NCI-H1436 (cell line): ENCODE measurements at places on chromosomes 6 and 20.

DNA sequence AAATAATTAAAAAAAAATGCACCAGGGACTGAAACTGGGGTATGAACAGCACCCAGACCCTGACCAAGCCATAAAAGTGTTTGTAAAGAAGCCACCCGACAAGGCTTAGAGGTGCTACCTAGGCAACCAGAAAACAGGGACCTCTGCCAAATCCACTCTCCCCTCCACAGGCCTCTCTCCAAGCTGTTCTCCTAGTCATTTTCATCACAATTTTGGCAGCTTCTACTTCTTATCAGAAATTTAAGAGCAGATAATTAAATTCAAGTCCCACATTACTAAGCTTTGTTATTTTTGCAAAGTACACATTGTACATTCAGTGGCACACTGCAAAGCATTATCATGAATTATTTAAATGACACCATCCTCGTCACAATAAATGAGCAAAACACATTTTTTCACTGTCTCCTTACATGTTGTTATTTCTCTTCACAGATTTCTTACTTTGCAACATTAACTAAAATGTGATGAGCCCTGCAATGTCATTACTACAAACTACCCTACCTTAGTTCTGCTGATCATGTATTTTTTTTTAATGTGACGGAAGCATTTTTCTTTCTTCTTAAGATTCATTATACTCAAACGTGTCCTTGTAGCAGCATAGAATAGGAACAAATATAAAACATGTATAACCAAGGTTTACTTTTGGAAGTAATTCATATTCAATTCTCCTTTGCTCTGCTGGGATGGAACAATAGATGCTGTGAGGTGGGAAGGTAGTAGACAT lies 38.1 kb downstream of the ECT2L start:
- DNase-seq = peak; percentile 58

DNA sequence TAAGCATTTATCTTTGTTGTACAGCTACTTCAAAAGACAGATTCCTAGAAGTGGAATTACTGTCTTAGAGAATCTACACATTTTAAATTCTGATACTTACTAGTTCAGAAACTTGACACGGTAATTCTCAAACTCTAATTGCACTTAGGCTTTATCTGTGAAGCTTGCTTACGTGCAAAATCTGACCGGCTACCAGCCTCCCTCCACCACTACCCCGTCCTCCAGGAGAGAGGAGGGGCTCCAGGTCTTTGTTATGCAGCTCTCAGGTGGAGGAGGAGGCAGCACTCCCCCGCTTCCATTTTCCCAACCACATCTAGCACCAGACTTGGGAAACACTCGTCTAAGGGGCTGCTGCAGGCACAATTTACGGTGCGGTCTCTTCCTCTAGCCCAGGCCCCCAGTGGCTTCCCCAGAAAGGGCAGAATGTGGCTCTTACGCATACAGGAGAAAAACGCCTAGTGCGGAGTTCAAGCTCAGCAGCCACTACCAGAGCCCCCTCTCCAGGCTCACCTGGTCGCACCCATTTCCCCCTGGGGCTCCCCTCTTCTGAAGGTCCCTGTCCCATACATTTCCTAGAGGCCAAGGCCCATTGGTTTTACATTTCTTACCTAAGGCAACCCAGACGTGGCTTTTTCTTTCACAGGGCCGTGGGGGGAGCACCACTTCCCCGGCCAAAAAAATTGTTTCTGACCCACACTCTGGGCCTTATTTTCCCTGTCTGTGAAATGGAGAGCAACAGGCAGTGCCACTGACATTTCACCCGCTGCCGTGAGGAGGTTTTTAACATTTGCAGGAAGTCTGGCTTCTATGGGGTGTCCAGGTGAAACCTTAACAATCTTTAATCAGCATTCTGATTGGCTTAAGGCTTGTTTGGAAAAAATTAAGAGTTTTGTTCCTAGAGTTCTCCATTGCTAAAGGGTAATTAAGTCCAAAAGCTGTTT lies 1.6 kb upstream of the TGIF2 start:
- DNase-seq = no peak

GRCh38 chr6:111916747-111917146 lies 43.5 kb upstream of the FYN start:
- DNase-seq = no peak

- no peak for DNase-seq
These were observed 11.3 kb downstream of the MBOAT1 start for GRCh38 chr6:20200761-20201630.

DNA sequence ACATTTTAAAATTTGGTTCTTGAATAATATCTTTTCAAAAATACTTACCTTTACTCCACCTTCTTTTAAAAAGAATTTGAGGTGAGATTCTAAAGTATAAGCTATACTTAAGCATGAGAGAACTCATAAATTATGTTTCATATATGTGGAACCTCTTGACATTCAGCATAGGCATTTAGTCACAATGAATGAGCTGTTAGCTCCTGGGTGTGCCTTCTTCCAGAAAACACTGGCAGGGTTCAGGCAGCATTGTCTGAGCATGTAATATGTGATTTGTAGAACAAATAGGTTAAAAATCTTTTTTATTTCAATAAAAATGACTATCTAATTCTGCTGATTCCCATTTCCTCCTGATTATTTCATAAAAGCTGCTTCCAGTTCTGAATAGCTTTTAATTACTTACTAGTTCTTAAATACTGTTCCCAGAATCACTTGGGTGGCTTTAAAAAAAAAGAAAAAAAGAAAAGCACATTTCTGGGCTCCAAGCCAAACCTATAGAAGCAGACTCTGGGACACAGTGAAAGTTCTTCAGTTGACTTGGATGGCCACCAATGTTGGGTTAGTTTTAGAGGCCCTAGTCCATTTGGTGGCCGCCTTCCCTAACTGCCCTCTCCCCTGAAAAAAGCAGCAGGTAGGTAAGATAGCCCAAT lies 20.2 kb downstream of the RNF8 start:
- no peak for DNase-seq

- DNase-seq = no peak
These were observed 109.1 kb downstream of the DACT2 start for GRCh38 chr6:168210239-168211105.

DNA sequence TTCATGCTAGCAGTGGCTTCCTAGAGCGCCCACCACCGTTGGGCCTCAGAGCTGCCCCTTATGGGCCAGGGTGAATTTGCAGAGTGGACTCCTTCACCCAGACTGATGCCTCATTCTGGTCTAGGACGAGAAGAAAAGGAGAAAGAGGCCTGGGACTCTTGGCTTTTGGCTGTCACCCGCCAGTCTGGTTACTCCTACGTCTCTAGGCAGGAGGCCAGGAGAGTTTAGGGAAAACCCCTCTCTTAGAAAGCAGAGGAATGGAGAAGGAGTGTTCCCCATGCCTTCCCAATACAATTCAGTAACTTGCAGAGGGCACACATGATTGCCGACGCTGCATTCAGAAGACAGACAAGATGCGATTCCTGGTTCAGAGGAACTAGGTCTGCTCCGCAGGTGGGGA lies 70.1 kb downstream of the CDC5L start:
- no peak for DNase-seq

DNA sequence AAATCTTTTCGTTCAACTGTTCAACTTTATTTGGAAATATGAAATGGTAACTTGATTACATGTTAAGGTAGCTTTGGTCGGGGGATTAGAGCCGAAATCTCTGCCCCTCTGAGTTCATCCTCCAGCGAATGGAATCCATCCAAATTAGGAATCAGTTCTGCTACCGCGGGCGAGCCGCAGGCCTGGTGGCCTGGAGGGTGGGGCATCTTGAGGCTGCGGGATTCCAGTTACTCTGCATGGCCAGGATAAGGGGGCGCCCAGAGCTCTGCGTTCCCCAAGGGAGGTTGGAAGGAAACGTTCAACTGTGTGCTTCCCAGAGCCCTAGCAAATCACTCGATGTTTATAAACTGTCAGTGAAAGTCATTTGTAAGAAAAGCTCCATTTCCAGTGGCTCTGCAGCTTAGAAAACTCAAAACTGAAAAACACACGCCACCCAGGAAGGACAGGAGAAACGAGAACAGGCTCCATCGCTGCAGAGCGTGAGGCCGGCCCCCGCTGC lies 262.2 kb downstream of the TAF4 start:
- no peak for DNase-seq

DNA sequence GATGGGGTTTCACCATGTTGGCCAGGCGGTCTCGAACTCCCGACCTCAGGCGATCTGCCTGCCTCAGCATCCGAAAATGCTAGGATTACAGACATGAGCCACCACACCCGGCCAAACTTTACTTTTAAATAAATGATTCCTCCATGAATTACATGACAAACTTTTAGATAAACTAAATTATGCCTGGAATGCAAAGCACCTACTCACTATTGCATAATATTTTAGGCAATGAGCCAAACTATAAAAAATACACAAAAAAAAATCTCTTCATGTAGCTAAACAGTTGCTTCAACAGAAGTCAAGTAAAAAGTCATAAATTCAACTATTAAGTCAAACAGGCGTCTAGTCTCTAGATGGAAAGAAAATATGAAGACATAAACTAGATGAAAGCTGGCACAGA lies 56.5 kb downstream of the PTPRK start:
- DNase-seq = no peak

DNA sequence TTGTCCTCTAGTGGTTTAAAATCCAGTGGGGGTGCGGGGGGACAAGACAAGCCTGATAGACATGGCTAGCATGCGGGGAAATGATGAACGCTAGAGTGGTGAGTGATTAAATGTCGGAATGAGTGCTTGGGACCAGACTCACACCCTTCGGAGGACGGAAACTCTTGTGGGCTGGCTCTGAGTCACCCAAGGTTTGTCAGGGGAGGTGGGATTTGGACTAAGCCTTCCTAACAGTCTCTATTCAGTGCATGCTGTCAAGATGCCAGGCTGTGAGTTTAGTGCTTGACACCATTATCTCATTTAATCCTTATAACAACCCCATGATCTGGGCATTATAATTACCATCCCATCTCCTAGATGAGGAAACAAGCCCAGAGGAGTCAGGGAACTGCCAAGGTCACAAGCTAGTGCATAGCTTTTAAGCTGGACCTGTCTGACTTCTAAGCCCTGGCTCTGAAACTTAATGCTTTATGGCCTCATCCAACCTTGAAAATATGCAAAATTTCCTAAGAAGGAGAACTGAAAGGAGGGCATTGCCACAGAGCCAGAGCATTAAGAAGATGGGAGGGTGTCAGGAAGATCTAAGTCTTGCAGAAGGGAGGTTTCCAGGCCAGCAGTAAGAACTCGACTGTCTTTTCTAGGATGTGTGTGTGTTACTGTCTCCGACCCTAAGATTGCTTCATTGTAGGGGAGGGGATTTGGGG lies 168.7 kb upstream of the LRFN2 start:
- no peak for DNase-seq

DNA sequence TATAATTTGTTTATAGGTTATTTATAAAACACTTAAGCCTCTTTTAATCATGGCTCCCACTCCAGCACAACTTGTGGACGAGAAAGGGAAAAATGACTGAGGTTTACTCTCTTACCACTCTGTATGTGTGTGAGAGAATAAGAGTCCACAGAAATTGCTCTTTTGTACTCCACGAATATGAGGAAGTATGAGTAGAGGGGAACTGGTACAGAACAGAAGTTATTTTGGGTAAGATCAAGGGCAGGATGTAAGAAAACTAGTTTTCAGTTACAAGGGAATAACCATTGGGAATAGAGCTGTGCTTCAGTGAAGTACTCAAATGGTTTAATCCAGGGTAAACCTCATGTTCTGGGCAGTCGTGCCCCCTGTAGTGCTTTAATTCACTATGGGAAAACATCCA lies 72.6 kb downstream of the REV3L start:
- no peak for DNase-seq

- peak; percentile 86 for DNase-seq
These were observed 35.2 kb upstream of the MDFI start for GRCh38 chr6:41602864-41603608.

DNA sequence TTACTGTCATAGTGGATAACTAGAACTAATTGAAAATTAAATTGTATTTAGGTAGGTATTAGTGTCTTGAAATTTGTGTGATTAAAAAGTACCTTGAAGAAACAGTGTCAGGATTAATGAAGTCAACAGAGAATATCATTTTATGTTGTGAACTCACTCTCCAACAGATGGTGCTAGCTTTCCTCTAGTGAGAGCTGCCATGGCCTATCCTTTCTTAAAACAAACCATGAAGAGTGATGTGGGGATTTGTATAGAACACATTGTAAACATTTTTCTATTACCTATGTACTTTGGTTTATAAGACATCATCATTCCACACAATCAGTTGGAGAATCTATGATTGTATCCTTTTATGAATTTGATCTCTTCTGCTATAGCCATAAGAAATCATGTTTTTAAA lies 4.8 kb upstream of the SRSF12 start:
- peak; percentile 43 for DNase-seq

GRCh38 chr6:136173519-136174507 lies 76.3 kb downstream of the MTFR2 start:
- no peak for DNase-seq

- DNase-seq = no peak
These were observed 100.7 kb upstream of the CD93 start for GRCh38 chr20:23186808-23187207.

DNA sequence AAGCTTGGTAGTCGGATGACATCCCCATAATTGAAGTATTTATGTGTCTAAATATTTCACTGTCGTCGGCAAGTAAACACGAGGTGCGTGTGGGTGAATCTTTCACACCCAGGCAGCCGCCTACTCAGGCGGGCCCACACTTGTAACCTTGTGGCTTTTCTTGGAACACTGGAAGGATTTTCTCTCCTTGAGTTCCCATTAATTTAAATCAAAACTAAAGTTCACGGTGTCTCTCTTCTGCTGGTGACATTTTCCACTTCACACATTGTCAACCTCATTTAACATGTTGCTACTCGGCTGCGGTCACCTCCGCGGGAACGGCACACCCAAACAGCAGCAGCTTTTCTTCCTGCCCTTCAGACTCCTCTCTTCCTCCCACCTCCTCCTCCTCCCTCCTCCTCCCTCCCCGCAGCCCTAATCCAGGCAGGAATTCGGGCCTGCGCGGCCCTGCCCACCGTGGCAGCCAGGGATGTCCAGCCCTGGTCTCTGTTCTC lies 336.6 kb downstream of the QKI start:
- DNase-seq = no peak

DNA sequence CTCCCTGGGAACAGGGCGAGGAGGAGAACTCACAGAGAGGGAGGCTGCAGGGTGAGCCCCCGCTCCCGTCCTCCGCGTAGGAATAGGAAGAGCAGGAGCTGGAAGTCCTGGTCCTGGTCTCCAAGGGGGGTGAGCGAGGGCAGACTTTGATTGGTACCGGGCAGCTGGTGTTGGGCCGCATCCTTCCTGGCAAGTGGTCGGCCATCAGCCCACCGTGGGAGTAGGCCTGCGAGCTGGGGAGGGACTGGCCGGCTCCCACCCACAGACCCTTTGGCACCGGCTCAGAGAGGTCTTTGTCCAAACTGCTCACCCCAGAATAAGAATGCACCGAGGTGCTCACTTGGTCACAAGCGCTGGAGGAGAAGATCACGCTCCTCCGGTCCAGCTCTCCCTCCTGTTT lies 56.2 kb downstream of the GJA10 start:
- DNase-seq = no peak

- DNase-seq = no peak
These were observed 22.1 kb downstream of the ADGRF5 start for GRCh38 chr6:46899659-46900058.

- DNase-seq = peak; percentile 87
These were observed 38.7 kb downstream of the GNAS start for GRCh38 chr20:58891086-58891717.

- no peak for DNase-seq
These were observed 228.0 kb downstream of the CD109 start for GRCh38 chr6:73923905-73924485.

GRCh38 chr6:72374857-72375256 lies 247.0 kb upstream of the KCNQ5 start:
- no peak for DNase-seq
